Urinary bladder (tissue), 4 donors: ENCODE measurements at places on chromosomes 11 and 22. TPM values are rescaled to one million over a fixed set of nuclear protein-coding genes. Genes with fewer than 3 reads are reported as not detected.

MAP6 gene
- total RNA-seq = 5.6 TPM

DNA sequence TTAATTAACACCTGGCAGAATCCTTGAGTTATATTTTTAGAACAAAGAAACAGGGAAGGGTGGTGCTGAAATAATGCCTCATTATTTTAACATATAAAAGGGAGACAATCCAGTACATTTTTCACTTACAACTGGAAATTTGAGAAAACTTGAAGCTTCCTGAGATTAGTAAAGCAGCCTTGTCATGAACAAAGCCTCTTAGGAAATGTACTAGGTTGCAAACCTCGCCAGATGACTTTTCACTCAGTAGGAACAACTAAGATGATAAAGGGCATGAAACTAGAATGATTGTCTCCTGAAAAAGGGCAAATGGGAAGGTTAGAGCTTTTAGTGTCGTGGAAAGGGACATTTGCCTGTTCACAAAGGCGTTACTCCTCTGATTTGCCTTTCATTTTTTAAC lies 289.6 kb downstream of the ETS1 start:
- no peak for DNase-seq

- no peak for DNase-seq
These were observed 7.2 kb downstream of the CLMP start for GRCh38 chr11:123187665-123188507.

GRCh38 chr11:111540114-111540936 lies at the start of gene LAYN:
LAYN (plus strand) TSS chr11:111540720; CDS start chr11:111540844, 124 bp downstream.
- DNase-seq = no peak

DNA sequence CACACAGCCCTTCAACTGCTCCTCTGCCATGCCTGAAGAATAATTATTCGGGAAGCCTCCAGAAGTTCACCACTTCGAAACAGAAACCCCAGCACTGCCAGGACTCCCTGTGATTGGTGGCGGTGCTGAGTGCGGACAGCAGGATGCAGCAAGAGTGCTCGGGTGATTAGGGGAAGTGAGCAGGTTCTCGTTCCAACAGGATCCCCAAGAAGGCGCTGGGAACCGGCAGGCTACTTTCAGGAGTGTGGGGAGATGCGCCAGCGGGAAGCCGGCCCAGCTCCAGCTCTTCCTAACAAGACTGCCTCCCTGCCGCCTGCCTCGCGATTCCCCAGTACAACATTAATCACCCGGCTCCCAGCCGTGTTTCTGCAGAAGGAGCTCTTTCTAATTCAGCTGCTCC lies 630.2 kb downstream of the BRD1 start:
- DNase-seq = no peak

GRCh38 chr11:122791836-122792235 lies 46.5 kb upstream of the CRTAM start:
- DNase-seq = no peak

DNA sequence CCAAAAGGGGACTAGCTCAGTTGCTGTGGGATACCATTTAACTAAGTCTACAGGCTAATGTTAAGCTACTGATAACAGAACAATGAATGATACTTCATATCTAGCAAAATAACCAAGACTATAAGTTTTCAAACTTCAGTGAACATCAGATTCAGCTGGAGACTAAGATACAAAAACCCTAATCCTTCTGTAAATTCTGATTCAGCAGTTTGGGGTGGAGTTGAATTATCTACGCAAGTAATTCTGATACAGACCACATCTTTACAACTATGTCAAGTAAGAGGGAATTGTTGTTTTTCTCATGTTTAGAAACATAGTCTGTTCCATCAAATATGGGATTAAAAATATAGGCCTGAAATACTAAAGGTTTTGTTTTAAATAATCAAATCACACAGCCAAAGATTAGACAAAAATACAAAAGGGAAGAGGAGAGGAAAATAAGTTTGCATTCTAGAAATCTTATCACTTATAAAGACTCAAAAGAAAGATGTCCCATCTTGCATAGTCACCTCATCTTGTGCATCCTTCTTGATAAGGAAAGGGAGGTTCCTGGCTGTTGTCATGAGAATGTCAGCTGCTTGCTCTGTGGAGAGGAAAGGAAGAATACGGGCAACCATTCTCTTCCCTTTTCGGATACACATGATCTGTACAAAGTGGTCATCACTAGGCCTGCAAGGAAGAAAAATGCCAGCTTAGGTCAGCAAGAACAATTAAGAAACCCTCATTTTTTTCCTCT lies 21.4 kb downstream of the PATL1 start:
- no peak for DNase-seq
